GM12892 (cell line): ENCODE measurements at places on chromosomes 1 and 21.

GRCh38 chr1:31387612-31388011, 14.7 kb upstream of the FABP3 start:
- DNase-seq = no peak

DNA sequence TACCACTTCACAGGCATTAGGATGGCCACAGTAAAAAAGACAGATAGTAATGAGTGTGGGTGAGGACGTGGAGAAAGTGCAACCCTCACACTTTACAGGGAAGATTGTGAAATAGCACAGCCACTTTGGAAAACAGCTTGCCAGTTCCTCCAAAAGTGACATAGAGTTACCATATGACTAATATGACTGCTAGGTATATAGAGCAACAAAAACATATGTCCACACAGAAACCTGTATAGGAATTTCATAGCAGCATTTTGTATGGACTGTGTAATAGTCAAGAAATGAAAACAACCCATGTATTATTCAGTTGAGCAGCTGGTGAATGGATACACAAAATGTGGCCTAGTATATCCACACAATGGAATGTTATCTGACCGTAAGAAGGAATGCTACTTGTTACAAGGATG, 30.4 kb upstream of the LBR start:
- no peak for DNase-seq

GRCh38 chr1:214066936-214067335, 79.2 kb downstream of the PROX1 start:
- no peak for DNase-seq

GRCh38 chr1:223853275-223853674, 7.5 kb upstream of the TP53BP2 start:
- no peak for DNase-seq

DNA sequence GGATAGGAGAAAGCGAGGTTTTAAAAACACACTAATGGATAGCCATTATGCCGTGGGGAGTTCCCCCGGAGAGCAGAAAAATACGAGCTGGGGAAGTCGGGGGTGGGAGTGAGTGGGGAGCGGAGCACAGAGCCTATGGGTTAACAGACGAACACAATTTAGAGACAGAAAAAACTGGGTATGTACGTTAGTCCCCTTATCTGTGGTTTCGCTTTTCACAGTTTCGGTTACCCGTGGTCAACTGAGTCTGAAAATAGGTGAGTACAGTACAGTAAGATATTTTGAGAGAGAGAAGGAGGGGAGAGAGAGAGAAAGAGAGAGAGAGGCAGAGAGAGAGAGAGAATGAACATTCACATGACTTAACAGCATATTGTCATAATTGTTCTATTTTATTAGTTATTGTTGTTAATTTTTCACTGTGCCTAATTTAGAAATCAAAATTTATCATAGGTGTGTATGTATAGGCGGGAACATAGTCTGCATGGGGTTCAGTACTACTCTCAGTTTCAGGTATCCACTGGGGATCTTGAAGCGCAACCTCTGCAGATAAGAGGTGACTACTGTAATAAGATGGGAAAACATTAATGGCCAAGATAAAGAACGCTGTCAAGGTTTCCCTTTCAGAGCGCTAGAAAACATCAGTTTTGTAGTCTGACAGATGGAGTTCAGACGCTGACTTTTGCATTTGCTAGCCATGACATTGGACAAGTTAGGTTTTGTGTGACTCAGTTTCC, 125.6 kb upstream of the LMO4 start:
- peak; percentile 16 for DNase-seq

DNA sequence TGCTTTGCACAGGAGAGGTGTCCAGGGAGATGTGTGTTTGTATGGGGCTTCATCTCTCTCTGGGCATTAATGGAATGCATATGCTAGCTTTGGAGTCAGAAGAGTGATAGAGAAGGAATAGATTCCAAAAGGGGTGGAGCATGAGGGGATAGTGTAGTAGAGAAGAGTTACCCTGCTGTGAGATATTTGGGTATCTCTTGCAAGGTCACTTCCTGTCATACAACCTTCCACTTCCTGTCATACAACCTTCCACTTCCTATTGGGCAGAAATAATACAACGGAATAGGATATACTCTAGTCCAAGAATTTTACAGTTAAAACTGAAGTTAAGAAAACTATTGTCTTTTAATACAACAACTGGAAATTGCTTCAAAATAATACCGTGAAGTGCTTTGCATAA, 351.8 kb upstream of the FMN2 start:
- DNase-seq = no peak

DNA sequence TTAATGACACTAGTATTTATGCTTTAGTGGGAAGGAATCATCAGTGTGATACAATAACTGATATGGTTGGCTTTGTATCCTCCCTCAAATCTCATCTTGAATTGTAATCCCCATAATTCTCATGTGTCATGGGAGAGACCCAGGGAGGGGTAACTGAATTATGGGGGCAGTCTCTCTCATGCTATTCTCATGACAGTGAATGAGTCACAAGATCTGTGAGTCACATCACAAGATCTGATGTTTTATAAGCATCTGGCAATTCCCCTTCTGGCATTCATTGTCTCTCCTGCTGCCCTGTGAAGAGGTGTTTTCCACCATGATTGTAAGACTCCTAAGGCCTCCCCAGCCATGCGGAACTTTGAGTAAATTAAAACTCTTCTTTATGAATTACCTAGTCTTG, 1760.3 kb downstream of the NCAM2 start:
- no peak for DNase-seq

DNA sequence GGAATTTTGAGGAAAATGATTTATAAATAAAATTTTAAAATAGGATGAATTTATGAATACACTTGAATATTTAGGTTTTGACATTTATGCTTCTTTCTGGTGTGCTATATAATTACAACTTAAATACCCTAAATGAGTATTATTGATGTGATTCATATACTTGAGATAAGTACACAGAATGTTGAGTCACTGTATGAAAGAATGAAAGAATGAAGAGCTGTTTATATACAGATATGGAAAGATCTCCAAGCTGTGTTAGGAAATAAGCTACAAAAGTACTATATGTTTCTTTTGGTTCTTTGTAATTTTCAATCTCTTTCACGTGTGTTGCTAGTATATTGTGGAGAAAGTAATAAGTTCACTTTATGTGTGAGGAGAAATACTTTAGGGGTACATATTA, 147.2 kb downstream of the RASAL2 start:
- no peak for DNase-seq

DNA sequence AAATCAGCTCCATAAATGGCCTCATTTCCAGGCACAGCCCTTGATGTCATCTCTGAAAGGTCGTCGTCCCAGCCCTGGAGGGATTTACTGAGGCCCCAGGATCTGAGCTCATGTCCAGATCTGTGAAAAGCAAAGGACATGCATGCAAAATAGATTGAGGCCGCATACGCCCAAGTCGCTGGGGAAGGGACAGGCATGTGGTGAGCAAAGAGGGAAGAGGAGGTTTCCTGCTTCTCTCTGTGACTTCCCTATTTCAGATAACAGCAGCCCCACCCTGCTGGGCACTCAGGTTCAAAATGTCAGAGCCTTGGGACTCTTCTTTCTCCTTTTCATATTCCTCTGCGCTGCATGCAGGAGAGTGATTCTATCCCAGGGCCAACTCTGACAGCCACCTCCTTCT, 197.2 kb downstream of the ADSS2 start:
- DNase-seq = no peak

- no peak for DNase-seq
Observed at GRCh38 chr1:51669272-51669671, 52.4 kb downstream of the OSBPL9 start.

GRCh38 chr1:245298781-245299180, 144.0 kb downstream of the KIF26B start:
- no peak for DNase-seq

- DNase-seq = no peak
Observed at GRCh38 chr21:33797565-33797964, 118.0 kb downstream of the ATP5PO start.

GRCh38 chr1:51203874-51204245, 32.2 kb upstream of the RNF11 start:
- no peak for DNase-seq

GRCh38 chr1:29156543-29157268, 25.0 kb downstream of the SRSF4 start:
- DNase-seq = no peak
